NCI-H446 treated with DMSO at 0.1 percent for 48 hours (cell line): ENCODE measurements at places on chromosomes 13 and 19.

GRCh38 chr13:51758691-51759090 is 45.3 kb downstream of the DHRS12 start:
- no peak for DNase-seq

DNA sequence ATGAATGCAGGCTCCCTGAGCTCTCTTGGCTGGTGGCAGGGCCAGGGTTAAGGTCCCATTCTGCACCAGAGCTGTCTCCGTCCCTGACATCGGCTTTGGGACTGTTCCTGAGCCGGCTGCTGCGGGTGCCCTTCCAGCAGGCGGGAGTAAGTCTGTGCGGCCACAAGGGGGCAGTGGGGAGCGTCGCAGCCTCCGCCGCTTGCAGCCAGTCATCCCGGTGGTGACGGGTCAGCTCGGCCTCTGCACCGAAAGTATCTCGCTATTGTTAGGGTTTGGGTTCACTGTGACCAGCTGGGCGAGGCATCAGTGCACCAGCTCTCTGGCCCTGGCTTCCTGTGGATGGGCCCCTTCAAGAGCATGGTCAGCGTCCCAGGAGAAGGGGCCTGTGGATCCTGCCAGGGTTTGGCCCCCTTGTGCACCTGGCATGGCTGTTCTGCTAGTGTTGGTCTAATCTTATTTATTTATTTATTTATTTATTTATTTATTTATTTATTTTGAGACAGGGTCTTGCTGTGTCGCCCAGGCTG is 15.1 kb downstream of the NDUFB7 start:
- DNase-seq = no peak

DNA sequence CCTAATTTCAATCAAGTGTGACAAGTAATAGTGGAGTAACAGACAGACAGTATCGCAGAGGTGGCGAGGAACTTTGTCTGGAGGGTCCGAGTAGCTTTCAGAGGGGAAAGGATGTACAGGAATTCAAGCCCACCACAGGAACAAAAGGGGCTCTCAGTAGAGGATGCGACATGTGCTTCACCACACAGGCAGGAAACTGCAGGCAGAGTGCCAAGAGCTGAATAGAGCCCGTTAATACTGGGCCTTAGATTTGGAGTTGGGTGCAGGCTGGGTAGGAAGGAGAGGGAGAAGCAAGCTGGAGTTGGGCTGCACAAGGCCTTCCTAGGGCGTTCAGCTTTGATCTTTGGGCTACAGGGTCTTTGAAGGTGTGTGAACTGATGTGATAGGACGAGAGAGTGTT is 1.2 kb downstream of the CCDC70 start:
- DNase-seq = no peak

GRCh38 chr13:75705395-75705794 is 69.3 kb downstream of the LMO7 start:
- DNase-seq = no peak

- no peak for DNase-seq
Observed at GRCh38 chr19:33215438-33216197, 10.0 kb downstream of the SLC7A10 start.

- DNase-seq = no peak
Observed at GRCh38 chr13:77717508-77717907, 20.0 kb downstream of the SLAIN1 start.

DNA sequence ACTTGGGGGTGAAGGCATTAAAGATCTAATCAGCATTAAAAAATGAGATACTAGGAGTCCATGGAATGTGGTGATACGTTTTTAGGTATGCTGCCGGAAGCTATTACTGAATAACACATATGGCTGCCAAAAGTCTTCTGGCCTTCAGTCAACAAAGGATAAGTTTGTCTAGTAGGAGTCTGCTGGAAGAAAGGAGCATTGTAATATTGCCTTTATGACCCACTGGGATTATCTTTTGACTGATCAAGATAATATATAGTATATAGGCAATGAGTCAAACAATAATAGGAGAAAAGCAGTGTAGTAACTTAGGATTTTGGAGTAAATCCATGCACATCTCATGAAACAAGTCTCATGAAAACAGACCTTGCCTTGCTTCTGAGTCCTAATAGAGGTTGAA is 295.4 kb downstream of the SLITRK6 start:
- DNase-seq = no peak

GRCh38 chr19:6723108-6723618 is 2.7 kb upstream of the C3 start:
- DNase-seq = no peak

GRCh38 chr19:55579766-55580621 is 654 bp downstream of the ZNF579 start:
- DNase-seq = no peak

GRCh38 chr13:78491978-78492377 is 111.4 kb downstream of the POU4F1 start:
- DNase-seq = no peak

GRCh38 chr13:111516712-111517640 is 196.5 kb downstream of the TEX29 start:
- no peak for DNase-seq

DNA sequence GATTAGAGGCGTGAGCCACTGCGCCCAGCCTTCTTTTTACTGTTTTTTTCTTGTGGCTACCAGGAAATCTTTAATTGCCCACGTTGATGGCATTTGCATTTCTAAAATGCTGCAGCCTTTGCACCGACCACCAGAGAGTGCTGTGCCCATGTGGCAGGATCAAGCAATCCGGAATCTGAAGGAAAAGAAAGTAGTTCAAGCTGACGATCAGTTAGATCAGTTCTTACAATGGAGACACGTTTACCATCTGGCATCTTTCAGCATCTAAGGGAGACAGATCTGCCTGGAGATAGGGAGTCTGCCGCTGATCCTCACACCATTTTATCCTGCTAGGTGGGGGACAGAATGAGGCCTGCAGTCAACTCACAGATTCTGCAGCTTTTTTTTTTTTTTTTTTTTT is 19.9 kb downstream of the TINCR start:
- no peak for DNase-seq

DNA sequence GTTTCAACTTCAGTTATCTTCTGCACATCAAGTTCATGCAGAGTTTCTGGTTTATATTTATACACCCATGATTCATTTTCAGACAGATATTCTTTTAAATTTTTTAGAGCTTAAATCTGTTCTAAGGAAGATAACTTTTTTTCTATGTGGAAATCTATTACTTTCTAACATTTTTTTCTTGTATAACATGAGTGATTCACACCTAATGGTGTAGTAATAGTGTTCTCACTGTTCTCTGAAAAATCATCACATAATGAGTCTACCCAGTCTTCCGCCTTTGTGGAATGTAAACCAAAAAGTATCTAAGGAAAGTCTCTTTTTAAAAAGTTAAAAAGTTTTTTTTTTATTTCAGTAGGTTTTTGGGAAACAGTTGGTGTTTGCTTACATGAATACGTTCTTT is 70.8 kb downstream of the FNDC3A start:
- no peak for DNase-seq

DNA sequence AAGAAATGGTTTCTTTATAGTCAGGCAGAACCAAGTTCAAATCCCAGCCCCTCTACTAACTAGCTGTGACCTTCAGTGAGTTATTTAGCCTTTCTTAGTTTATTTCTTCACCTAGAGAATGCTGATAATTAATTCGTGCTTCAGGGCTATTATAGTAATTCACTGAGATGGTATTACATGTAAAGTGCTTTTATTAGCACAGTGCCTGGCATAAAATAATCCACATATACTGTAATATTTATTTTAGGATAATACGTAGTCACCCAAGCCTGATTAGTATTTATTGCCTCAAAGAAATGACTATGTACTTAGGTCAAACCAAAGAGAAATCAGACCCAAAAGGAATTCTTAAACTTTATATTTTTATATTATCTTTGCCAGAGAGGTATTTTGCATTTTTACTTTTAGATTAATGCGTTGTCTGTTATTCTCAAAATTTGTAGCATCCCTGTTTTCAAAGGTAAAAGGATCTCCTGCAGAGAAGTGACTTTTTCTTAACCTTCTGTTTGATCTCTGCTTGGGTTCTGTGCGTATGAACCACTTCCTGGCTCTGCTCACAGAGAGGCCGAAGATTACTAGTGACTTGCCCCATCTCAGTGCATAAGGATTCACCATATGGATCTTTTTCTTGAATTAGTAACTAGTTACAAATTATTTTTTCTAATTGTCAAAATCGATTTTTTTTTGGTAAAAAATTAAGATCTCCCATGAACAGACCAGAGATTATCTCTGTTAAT is 19.7 kb downstream of the UBAC2 start:
- no peak for DNase-seq

- DNase-seq = no peak
Observed at GRCh38 chr13:112972867-112973576, 4.0 kb downstream of the MCF2L start.

DNA sequence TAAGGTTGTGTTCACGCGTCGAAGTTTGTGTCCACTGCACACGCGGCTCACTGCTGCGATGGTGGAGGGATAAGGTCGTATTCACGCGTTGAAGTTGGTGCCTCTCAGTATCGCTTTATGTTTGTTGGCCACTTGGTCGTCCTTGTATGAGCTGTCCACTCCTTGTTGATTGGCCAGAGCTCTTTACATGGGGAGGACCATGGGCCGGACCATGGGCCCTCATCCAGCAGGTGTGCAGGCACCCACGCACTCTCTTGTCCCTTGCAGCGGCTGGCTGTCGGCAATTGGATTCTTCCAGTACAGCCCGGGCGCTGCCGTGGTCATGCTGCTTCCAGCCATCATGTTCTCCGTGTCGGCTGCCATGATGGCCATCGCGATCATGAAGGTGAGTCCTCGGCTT is 17.6 kb downstream of the ADAT3 start:
- no peak for DNase-seq

DNA sequence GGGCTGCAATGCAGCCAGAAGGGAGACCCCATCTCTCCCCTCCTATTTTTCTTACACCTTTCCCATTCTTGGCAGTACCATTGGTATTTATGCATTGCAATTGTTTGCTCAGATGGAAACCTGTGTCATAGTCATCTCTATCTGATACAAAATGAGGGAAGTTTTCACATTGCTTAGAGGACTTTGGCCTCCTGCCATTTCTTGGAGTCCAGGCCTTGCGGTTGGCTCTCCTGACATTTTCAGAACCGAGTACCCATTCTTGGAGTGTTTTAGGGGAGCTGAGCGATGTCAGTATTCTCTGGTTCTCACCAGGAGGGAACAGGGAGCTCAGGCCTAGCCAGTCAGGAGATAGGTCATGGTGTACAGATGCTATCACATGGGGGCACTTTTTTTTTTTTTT is 1.5 kb downstream of the SIN3B start:
- DNase-seq = no peak
